ENCODE measurements at places on chromosomes 16 and 17.

GRCh38 chr17:17300624-17301568 is 2.3 kb upstream of the NT5M start:
- no peaks in the 10 kb centered on the region for H3K27me3 ChIP-seq
- H3K36me3 ChIP-seq: no peaks in the 10 kb centered on the region
- peak overlapping the region; percentile 24 for H3K4me3 ChIP-seq
- peaks cover 38% of the 10 kb centered on the region for H3K4me1 ChIP-seq

DNA sequence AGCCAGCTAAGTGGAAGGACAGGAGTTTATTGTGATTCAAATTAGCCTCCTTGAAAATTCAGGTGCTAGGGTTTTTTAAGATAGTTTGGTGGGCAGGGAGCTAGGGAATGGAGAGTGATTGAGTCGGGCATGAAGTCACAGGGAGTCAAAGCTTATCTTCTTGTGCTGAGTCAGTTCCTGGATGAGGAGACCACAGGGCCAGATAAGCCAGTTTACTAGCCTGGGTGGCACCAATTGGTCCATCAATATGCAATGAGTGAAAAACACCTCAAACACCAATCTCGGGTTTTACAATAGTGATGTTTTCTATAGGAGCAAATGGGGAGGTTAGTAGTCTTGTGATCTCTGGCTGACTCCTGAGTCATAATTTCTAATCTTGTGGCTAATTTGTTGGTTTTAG is 165.1 kb downstream of the ABCC12 start:
- H3K27ac ChIP-seq: no peak overlapping the region
- H3K4me1 ChIP-seq: no peaks in the 10 kb centered on the region
- H3K4me3 ChIP-seq: no peak overlapping the region
- no peaks in the 10 kb centered on the region for H3K27me3 ChIP-seq
- no peak for DNase-seq
- H3K36me3 ChIP-seq: no peaks in the 10 kb centered on the region

DNA sequence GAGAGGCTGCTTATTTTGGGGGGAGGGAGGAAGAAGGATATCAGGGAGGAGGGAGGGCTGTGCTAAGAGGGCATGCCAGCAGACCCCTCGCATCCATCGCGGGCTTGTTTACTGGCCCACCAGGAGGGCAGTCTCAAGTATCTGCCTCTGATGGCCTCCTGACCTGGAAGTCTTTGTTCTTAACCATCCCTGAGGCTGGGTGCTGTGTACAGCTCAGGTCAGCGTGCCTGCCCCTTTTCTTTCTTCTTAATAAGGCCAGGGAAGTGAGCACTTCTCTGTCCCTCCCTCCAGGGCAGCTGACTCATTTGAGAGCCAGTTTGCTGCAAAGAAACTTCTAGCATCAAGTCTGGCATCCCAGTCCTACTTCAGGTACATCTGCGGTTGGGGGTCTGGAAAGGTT is 157.0 kb downstream of the CCDC182 start:
- no peak overlapping the region for H3K27ac ChIP-seq
- no peaks in the 10 kb centered on the region for H3K36me3 ChIP-seq
- H3K4me3 ChIP-seq: no peak overlapping the region
- no peaks in the 10 kb centered on the region for H3K4me1 ChIP-seq

DNA sequence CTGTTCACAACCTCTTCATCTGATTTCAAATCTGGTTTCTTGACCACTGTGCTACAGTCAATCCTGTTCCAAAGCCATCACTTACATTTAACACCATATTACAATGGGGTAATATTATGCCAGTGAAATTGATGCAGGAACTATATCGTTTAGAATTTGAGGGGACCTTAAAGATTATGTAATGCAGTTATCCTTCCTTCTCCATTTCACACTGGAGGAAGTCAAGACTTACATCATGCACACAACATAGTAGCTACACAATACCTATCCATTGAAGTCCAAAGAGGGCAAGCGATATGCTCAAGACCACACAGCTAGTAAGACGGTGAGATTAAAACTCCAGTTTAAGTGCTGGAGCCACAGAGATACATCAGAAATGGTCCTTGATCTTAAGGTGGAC is 16.8 kb downstream of the NOG start:
- no peaks in the 10 kb centered on the region for H3K27me3 ChIP-seq
- H3K36me3 ChIP-seq: no peaks in the 10 kb centered on the region
- no peak for DNase-seq
- H3K4me1 ChIP-seq: no peaks in the 10 kb centered on the region
- no peak overlapping the region for H3K27ac ChIP-seq

DNA sequence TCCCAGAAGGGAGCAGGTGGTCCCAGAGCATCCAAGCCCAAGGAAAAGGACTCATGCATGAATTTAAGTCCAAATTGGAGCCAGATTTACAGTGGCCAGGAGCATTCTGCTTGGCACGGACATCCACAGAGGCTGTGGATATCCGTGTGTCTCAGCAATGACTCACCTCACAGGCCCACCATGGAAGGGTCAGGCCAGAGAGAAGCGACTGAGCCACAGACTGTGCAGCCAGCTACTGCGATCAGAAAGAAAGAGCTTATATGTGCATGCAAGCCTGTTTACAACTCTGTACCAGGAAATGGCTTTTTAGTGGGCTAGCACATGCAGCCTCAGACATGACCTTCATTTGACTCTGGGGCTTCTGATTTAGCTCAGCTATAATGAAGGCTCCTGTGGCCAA is 231.0 kb downstream of the C16orf95 start:
- no peak overlapping the region for H3K4me3 ChIP-seq
- no peaks in the 10 kb centered on the region for H3K36me3 ChIP-seq
- no peaks in the 10 kb centered on the region for H3K4me1 ChIP-seq

DNA sequence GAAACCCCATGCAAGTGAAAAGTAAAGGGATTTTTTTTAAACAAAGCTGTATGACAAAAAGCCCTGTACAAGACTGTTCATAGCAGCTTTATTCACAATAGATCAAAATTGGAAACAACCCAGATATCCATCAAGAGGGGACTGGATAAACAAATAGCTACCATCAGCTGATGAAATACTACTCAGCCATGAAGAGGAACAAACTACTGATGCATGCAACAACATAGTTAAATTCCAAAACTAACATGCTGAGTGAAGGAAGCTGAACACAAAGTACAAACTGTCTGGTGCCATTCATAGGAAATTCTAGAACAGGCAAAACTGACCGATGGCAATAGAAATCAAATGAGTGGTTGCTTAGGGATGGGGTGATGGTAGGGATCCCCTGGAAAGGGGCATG is 15.1 kb downstream of the FOXJ1 start:
- H3K4me3 ChIP-seq: no peak overlapping the region
- H3K4me1 ChIP-seq: peaks cover 12% of the 10 kb centered on the region
- H3K36me3 ChIP-seq: no peaks in the 10 kb centered on the region
- DNase-seq: no peak
- no peaks in the 10 kb centered on the region for H3K27me3 ChIP-seq

- H3K4me3 ChIP-seq: no peak overlapping the region
- no peaks in the 10 kb centered on the region for H3K4me1 ChIP-seq
Measured at GRCh38 chr17:48231995-48232959, 124.7 kb downstream of the SNX11 start.

DNA sequence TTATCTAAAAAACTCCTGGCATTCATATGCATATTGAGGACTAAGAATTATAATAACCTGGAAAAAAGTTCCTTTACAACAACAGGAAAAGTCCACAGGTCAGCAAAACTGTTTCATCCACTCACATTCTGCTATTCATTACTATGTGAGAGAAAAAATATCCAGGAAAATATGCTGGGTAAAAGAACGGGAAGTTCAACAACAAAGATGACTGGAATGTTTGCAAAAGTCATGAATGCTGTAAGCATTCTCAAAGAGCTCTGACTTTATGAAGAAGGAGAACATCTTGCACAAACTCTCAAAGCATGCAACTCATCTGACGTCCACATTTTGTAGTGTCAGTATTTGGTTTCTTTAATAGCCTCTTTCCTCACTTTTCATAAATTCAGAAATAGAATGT is 56.9 kb upstream of the ALDH3A1 start:
- H3K27me3 ChIP-seq: no peaks in the 10 kb centered on the region
- no peak overlapping the region for H3K4me3 ChIP-seq
- H3K4me1 ChIP-seq: no peaks in the 10 kb centered on the region
- H3K27ac ChIP-seq: no peak overlapping the region

DNA sequence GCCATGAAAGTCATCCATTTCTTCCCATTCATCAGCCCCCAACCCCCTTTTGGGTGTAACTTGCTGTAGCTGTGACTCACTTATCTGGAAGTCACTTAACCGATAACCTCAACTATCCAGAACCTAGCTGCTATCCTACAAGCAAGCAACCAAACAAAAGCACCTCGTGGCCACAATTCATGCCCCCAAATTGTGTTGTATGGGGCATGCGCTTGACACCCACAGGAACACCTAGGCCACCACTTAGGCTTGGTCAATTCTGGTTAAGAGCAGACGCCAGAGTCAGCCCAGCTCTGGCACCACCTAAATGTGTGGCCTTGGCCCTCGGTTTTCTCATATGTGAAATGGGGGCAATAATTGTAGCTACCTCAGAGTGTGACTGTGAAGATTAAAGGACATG is 3.7 kb downstream of the PIK3R5 start:
- peaks cover 86% of the 10 kb centered on the region for H3K4me1 ChIP-seq
- H3K27me3 ChIP-seq: no peaks in the 10 kb centered on the region
- H3K4me3 ChIP-seq: no peak overlapping the region

GRCh38 chr17:32503251-32504165 is 16.7 kb downstream of the CDK5R1 start:
- H3K27me3 ChIP-seq: no peaks in the 10 kb centered on the region
- peak; percentile 83 for DNase-seq
- H3K4me3 ChIP-seq: no peak overlapping the region
- H3K4me1 ChIP-seq: peaks cover 71% of the 10 kb centered on the region
- peak overlapping the region; percentile 95 for H3K27ac ChIP-seq
- H3K36me3 ChIP-seq: no peaks in the 10 kb centered on the region

GRCh38 chr17:34307110-34307509 is 12.1 kb upstream of the CCL8 start:
- H3K27me3 ChIP-seq: no peaks in the 10 kb centered on the region
- no peak overlapping the region for H3K4me3 ChIP-seq
- H3K4me1 ChIP-seq: no peaks in the 10 kb centered on the region
- H3K27ac ChIP-seq: no peak overlapping the region
- no peaks in the 10 kb centered on the region for H3K36me3 ChIP-seq
- DNase-seq: peak; percentile 7

- H3K36me3 ChIP-seq: no peaks in the 10 kb centered on the region
- DNase-seq: peak; percentile 53
- H3K27ac ChIP-seq: no peak overlapping the region
- H3K4me1 ChIP-seq: peaks cover 10% of the 10 kb centered on the region
- no peak overlapping the region for H3K4me3 ChIP-seq
Measured at GRCh38 chr16:982145-983043, 824 bp downstream of the SOX8 start.

GRCh38 chr17:20059728-20060188 is 50.6 kb downstream of the SPECC1 start:
- H3K36me3 ChIP-seq: no peaks in the 10 kb centered on the region
- no peak overlapping the region for H3K27ac ChIP-seq
- no peak overlapping the region for H3K4me3 ChIP-seq
- no peaks in the 10 kb centered on the region for H3K4me1 ChIP-seq
- DNase-seq: no peak
- no peaks in the 10 kb centered on the region for H3K27me3 ChIP-seq
